ENCODE measurements at places on chromosomes 4 and X.

- H3K36me3 ChIP-seq, result no peaks in the 10 kb centered on the region
- no peak overlapping the region for H3K27ac ChIP-seq
- no peaks in the 10 kb centered on the region for H3K27me3 ChIP-seq
- H3K4me3 ChIP-seq, result no peak overlapping the region
- DNase-seq, result no peak
Observed at GRCh38 chr4:172819353-172819752, 349.3 kb upstream of the GALNT7 start.

- H3K4me3 ChIP-seq, result no peak overlapping the region
- H3K27ac ChIP-seq, result no peak overlapping the region
- H3K36me3 ChIP-seq, result no peaks in the 10 kb centered on the region
- no peaks in the 10 kb centered on the region for H3K4me1 ChIP-seq
- no peak for DNase-seq
Observed at GRCh38 chr4:68074397-68074796, 55.3 kb downstream of the TMPRSS11F start.

GRCh38 chrX:111467896-111468295, 43.5 kb upstream of the SERTM2 start:
- DNase-seq, result no peak
- no peak overlapping the region for H3K27ac ChIP-seq
- H3K36me3 ChIP-seq, result no peaks in the 10 kb centered on the region
- H3K4me1 ChIP-seq, result no peaks in the 10 kb centered on the region
- H3K4me3 ChIP-seq, result no peak overlapping the region
- H3K27me3 ChIP-seq, result no peaks in the 10 kb centered on the region

DNA sequence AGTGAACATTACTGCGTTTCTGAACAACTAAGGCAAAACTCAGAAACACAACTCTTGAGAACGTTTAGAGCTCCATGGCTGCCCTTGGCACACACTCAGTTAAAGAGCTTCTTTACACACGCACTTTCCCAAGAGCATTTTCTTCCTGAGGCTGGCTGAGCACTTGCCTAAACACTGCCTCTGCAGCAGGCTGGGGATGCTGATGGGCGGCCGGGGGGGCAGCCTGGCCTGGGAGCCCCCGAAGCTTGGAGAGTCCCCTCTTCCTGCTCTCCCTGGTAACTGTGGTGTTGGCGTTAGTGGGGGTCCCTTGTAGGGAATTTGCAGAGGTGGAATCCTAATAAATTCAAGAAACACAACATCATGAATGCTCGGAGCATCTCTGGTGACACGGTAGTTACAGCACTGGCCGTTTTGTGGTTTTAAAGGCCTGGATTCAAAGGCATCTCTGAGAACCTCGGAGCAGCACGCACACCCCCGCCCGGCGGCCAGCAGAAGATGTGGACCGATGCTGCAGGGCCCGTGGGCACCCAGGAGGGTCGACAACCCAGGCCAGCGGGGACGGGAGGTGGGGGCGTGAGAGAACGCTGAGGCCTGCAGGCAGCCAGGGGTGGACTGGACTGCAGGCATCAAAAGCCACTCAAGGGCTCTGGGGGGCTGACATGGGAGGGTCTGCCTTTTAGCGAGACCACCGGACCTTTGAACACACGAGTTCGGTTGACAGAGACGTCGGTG, 45.4 kb downstream of the FGFRL1 start:
- peaks cover 5% of the 10 kb centered on the region for H3K4me1 ChIP-seq
- peaks cover 11% of the 10 kb centered on the region for H3K27me3 ChIP-seq

GRCh38 chr4:91087743-91088142, 960.5 kb downstream of the CCSER1 start:
- no peak overlapping the region for H3K27ac ChIP-seq
- no peak for DNase-seq
- no peaks in the 10 kb centered on the region for H3K36me3 ChIP-seq
- no peak overlapping the region for H3K4me3 ChIP-seq
- H3K4me1 ChIP-seq, result no peaks in the 10 kb centered on the region
- H3K27me3 ChIP-seq, result no peaks in the 10 kb centered on the region

- H3K4me1 ChIP-seq, result peaks cover 2% of the 10 kb centered on the region
- H3K27ac ChIP-seq, result no peak overlapping the region
- no peaks in the 10 kb centered on the region for H3K27me3 ChIP-seq
- DNase-seq, result no peak
Observed at GRCh38 chrX:103674531-103675454, 11.7 kb downstream of the MORF4L2 start.

- H3K4me1 ChIP-seq, result peaks cover 69% of the 10 kb centered on the region
- H3K36me3 ChIP-seq, result peaks cover 15% of the 10 kb centered on the region
- H3K27me3 ChIP-seq, result peaks cover 3% of the 10 kb centered on the region
- no peak overlapping the region for H3K27ac ChIP-seq
Observed at GRCh38 chr4:25857403-25857802, 5.4 kb downstream of the SEL1L3 start.

DNA sequence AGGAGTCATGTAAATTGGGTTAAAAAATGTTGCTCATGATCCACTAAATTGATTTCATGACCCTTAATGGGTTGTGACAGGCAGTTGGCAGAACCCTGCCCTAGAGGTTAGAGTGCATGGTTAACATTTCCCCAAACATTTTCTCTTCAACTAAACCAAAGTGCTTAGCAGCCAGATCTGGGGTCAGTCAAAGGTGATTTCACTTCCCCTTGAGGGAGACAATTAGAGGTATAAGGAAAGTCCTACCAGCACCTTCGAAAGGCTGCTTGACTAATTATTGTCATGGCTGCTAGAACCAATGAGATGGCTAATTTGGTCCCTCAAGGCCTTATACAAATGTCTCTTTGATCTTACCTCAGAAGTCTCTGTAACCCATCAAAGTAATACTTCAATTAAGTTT, 30.9 kb upstream of the INTS6L start:
- no peak for DNase-seq
- no peaks in the 10 kb centered on the region for H3K27me3 ChIP-seq
- no peak overlapping the region for H3K27ac ChIP-seq
- H3K4me3 ChIP-seq, result no peak overlapping the region
- H3K36me3 ChIP-seq, result no peaks in the 10 kb centered on the region
- H3K4me1 ChIP-seq, result peaks cover 2% of the 10 kb centered on the region

- no peaks in the 10 kb centered on the region for H3K36me3 ChIP-seq
- DNase-seq, result no peak
- H3K27me3 ChIP-seq, result no peaks in the 10 kb centered on the region
- no peak overlapping the region for H3K4me3 ChIP-seq
- H3K4me1 ChIP-seq, result no peaks in the 10 kb centered on the region
Observed at GRCh38 chrX:143115466-143115865, 89.7 kb downstream of the SPANXN4 start.

- no peak for DNase-seq
- H3K4me1 ChIP-seq, result peaks cover 9% of the 10 kb centered on the region
- no peak overlapping the region for H3K4me3 ChIP-seq
- H3K27ac ChIP-seq, result no peak overlapping the region
Observed at GRCh38 chr4:39134683-39135306, 47.5 kb upstream of the WDR19 start.

DNA sequence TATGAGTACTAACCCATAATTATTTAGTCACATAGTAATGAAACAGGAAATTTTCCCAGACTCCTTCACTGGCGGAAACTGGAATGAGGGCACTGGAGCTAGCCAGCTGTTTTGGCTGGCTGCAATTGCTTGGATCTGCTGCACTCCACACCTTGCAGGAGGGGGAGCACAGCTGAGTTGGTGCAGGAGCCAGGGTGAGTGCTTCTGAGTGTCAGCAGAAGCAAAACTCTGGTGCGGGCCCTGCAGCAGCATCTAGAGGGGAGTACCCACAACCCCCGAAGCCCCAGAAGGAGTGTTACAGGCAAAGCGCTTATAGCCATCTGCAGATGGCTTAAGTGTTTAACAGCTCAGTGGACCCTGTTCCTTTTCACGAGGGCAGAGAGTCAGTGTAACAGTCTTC, 96.1 kb downstream of the RPA4 start:
- H3K36me3 ChIP-seq, result no peaks in the 10 kb centered on the region
- no peaks in the 10 kb centered on the region for H3K4me1 ChIP-seq
- no peaks in the 10 kb centered on the region for H3K27me3 ChIP-seq

- peak; percentile 49 for DNase-seq
- peak overlapping the region; percentile 62 for H3K4me3 ChIP-seq
- H3K27ac ChIP-seq, result peak overlapping the region; percentile 93
- H3K4me1 ChIP-seq, result peaks cover 16% of the 10 kb centered on the region
Observed at GRCh38 chrX:40201329-40201885, 103.6 kb upstream of the BCOR start.

GRCh38 chrX:16347968-16348670, 180.8 kb downstream of the MAGEB17 start:
- no peak for DNase-seq
- H3K4me1 ChIP-seq, result no peaks in the 10 kb centered on the region
- H3K27ac ChIP-seq, result no peak overlapping the region

DNA sequence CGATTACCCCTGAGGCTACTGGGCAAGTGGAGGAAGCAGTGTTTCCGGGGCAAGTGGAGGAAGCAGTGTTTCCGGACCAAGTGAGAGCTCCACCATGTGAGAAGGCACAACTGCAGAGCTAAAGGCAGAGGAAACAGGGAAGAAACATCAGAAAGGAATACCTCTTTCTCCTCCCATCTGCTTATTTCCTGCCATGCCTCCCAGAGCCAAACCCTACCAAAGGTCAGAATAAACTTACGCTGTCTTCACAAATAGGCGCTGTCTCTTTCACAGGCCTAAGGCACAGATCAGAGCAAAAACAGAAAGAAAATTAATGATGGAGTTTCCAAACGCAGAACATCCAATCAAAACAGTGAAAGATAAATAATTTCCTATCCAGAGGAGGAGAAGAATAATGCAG, 153.0 kb downstream of the ATOH1 start:
- no peak overlapping the region for H3K4me3 ChIP-seq
- H3K36me3 ChIP-seq, result no peaks in the 10 kb centered on the region
- no peak for DNase-seq

- DNase-seq, result no peak
- no peaks in the 10 kb centered on the region for H3K36me3 ChIP-seq
- H3K27me3 ChIP-seq, result no peaks in the 10 kb centered on the region
- no peak overlapping the region for H3K4me3 ChIP-seq
- peaks cover 2% of the 10 kb centered on the region for H3K4me1 ChIP-seq
Observed at GRCh38 chr4:42488114-42488513, 90.8 kb downstream of the SHISA3 start.

DNA sequence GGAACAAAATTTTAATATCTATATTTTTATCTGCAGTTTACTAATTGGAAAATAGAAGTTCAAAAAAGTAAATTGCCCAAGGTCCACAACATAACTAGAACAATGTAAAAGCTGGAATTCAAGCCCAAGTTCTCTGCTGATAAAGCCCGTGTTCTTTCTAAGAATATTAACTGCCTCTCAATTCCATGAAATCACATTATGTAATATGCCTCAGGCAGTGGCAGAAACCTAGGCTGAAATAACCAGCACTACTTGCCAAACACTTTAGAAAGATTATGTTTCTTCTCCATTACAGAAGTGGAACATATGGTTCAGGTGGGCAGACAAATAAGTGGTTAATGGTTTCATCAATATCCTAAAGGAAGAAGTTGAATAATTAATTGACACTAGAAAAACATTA, 56.7 kb upstream of the ADGRL3 start:
- no peak overlapping the region for H3K27ac ChIP-seq
- no peak for DNase-seq
- H3K4me1 ChIP-seq, result no peaks in the 10 kb centered on the region

DNA sequence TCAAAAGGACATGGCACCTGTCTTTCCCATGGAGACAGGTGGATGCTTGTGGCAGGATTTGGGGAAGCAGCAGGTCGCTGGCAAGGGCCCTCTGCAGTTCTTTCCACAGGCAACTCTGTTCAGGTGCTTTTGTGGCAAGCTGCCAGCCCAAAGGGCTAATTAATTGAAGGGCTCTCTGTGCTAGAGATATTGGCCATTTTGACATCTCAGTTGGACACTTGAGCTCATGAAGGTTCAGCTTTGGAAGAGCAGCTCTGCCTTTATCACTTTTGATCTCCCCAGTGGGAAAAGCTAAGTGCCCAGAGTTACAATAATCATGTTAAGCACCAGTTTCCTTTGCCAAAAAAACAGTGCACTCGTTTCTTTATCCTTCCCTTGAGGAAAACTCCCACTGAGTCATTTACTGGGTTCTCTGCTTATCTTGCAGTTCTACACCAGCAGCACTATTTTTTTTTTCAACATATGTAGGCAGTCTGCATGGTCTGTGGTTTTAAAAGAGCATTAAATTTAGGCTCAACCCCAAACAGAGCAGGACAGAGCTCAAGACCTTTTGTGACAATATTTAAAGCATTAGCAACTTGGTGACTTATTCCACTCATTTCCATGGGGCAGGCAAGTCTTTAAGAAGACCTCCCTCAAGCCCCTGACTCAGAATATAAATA, 336.4 kb upstream of the RASGEF1B start:
- H3K4me3 ChIP-seq, result no peak overlapping the region
- peaks cover 3% of the 10 kb centered on the region for H3K27me3 ChIP-seq
- no peaks in the 10 kb centered on the region for H3K4me1 ChIP-seq
- no peak for DNase-seq
- H3K36me3 ChIP-seq, result no peaks in the 10 kb centered on the region
- H3K27ac ChIP-seq, result no peak overlapping the region

Data from T-helper 2 cell treated with Interferon-gamma antibody and Interleukin-4, amounts not matched to agents 5 μg/mL and 100 μg/mL, for 36 hours (primary cell).